ENCODE measurements at places on chromosomes 2 and 18. TPM values are rescaled to one million over a fixed set of nuclear protein-coding genes. Genes with fewer than 3 reads are reported as not detected.
A peak's percentile ranks its signal among the peaks of the same experiment; 100 is the strongest.

DNA sequence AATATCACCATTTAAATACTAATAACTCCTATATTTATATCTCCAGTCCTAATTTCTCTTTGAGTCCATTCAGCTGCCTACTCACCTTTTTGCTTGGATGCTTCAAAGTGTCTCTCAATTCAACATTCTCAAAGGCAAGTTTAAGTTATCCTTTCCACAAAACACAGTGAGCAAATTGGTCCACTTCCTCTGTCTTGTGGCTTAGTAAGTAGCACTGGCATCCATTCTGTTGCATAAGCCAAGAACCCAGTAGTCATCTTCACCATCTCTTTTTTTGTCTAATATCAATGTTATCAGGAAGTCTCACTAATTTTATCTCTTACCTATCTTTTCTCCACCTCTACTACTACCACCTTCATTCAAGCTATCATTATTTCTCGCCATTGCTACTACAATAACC, 27.4 kb upstream of the IL1RL1 start:
- DNase-seq: no peak

DNA sequence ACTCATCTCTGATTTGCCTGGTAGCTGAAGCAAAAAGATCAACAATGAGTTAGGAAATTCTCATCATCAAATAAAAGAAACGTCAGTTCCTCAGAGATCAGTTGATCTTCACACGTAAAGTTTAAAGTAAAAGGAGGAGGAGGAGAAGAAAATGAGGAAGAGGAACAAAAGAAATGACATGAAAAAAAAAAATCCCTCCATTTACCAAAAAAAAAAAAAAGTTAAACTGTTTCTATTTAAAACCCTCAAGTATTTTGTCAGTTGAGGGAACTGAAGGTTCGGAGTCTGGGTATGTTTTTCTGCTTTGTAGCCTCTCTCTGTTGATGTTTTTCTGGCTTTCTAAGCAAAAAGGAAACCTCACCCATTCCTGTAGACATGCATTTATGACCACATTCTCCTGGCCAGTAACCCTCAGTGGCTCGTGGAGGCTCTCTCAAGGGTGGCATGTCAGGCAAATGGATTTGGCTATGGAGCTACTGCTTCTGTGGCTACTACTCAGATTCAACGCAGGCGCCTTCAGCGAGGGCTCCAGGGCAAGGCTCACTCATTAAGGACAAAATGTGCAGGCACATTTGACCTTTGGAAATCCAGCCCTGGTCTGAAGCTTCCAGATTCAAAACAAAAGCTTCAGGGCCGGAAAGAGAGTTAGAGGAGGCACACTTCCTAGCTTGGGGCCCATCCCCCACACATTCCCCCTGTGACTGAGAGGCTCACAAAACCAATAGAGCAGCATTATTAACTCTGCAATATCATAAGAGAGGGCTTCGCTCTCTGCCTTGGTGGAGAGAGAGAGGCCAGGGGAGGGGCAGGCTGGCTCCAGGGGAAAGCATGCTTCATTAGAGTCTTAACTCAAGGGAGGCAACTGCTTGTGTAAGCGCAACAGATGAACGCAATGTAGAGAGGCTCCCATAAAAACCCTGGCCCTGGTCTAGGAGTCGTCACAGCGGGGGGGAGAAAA, 22.3 kb downstream of the KLF7 start:
- no peak for DNase-seq

DNA sequence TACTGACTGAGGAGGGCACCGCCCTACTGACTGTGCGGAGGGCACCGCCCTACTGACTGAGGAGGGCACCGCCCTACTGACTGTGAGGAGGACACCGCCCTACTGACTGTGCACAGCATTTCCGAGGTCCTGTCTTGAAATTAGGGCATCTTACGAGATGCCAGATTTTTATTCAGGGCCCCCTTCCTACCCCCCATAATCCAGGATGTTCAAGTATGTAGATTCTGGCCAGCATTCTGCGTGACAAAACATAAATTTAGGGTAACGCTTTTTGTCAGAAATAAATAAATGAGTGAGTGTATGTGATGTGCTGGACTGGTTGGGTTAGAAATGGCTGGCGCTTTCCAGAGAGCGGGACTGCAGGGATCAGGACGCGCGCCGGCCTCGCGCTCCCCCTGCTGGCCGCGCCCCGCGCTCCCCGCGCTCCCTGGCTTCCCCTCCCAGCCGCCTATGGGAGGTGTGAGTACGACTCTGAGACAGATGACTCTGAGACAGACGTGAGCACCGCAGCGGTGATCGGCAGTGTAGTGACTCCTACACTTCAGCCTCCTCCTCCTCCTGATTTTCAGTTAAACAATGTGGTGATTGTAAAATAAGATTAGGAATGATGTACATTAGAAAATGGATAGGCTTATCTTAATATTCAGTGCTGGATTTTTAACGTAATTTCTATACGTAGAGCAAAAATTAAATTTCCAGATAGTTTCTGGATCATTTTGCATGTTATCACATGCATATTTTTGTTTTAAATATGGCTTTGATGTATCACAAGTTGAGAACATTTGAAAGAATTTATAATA, 149.2 kb upstream of the NFATC1 start:
- DNase-seq: peak; percentile 14

DNA sequence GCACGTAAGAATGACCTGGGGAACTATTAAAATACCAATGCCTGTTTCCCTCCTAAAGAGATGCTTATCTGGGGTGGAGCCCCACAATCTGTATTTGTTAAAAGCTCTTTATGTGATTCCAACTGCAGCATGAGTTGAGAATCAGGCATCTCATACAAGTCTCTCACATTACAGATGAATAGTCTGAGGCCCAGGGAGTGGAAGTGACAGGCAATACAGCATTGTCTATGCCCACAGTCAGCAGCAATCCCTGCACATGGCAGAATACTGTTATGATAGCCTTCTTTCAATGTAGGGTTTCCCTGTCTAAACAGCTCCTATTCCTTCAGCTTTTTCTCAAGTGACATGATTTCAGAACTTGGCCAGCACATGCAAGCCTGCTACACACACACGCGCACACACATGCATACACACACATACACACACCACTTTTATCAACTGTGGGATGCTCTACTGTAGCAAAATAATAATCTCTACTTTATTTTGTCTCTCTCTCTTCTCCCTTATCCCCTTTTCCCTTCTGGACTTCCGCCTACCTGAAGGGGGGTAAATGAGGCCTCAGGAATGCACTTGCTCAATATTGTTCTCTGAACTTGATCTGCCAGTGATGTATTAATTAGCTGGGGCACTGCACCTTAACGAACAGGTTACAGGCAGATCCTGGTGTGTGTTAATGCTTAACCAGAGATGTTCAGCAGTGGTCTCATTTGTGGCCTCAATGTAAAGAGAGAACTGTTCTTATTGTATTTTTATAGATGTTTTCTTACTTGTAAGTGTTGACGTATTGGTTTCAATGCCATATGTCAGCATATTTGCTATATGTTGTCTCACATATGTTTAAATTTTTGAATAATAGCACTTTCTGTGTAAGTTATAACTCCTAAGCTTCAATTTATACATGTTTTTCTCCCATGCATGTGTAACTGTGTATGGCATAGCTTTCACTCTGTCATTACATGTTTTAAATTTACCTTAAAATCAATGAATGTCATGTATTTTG, 116.0 kb downstream of the SETBP1 start:
- DNase-seq: no peak

CRIM1 gene
- 36.6 TPM for polyA plus RNA-seq

PTPN2 gene
- polyA plus RNA-seq: 27.0 TPM

ACTR1B gene
- polyA plus RNA-seq: 93.2 TPM

LOXL3 gene
- 8.6 TPM for polyA plus RNA-seq
